ENCODE measurements at places on chromosomes 2 and 18. TPM values are rescaled to one million over a fixed set of nuclear protein-coding genes. Genes with fewer than 3 reads are reported as not detected.
A peak's percentile ranks its signal among the peaks of the same experiment; 100 is the strongest.

ITGA4 gene
- 12.5 TPM for total RNA-seq

GREB1L gene
- 4.4 TPM for total RNA-seq

SLC9A4 gene
- total RNA-seq: not detected

- H3K27me3 ChIP-seq: no peaks in the 10 kb centered on the region
- no peaks in the 10 kb centered on the region for H3K4me1 ChIP-seq
- no peak for DNase-seq
- no peak overlapping the region for H3K4me3 ChIP-seq
- H3K27ac ChIP-seq: no peak overlapping the region
These were observed 150.4 kb downstream of the PIK3C3 start for GRCh38 chr18:42105394-42105793.

- peaks cover 17% of the 10 kb centered on the region for H3K4me1 ChIP-seq
- no peaks in the 10 kb centered on the region for H3K27me3 ChIP-seq
- no peak for DNase-seq
- H3K36me3 ChIP-seq: no peaks in the 10 kb centered on the region
These were observed 79.4 kb upstream of the ZNF532 start for GRCh38 chr18:58785171-58785805.

- no peak overlapping the region for H3K4me3 ChIP-seq
- no peaks in the 10 kb centered on the region for H3K4me1 ChIP-seq
- H3K27me3 ChIP-seq: no peaks in the 10 kb centered on the region
- peak; percentile 72 for DNase-seq
- H3K27ac ChIP-seq: peak overlapping the region; percentile 37
- no peaks in the 10 kb centered on the region for H3K36me3 ChIP-seq
These were observed 228.6 kb upstream of the CHST9 start for GRCh38 chr18:27413495-27414401.

CEP76 gene
- 9.1 TPM for total RNA-seq

DNA sequence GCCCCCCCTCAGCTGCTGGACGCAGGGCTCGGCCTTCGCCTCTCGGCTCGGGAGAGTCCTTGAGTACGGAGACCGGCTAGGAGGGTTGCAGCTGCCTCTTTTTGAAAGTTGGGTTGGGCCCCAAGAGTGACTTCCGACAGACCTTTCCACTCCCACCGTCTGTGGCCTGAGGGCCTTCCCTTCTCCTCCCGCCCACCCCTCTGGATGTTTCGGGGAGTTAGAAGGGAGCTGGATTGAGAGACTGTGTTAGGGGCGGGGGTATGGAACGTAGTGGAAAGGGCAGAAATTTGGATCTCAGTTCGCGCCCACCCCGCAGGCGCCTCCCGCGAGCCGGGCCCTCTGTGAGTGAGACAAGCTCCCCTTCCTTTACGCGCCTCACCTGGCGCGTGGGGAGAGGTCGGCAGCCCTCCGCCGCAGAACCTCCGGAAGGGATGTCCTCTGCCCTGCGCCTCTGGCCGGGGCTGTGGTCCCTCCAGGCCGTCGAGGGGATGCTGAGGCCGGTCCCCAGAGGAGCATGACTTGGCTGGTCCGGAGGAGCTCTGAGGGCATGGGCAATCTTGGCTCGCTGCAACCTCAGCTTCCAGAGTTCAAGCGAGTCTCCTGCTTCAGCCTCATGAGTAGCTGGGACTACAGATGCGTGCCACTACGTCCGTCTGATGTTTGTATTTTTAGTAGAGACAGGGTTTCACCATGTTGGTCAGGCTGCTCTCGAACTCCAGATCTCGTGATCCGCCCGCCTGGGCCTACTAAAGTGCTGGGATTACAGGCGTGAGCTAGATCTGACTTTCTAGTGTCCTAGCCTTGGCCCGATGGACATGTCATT lies 15.9 kb downstream of the C2orf74 start:
- peaks cover 15% of the 10 kb centered on the region for H3K36me3 ChIP-seq
- H3K27ac ChIP-seq: peak overlapping the region; percentile 97
- no peak for DNase-seq
- no peaks in the 10 kb centered on the region for H3K27me3 ChIP-seq

DNA sequence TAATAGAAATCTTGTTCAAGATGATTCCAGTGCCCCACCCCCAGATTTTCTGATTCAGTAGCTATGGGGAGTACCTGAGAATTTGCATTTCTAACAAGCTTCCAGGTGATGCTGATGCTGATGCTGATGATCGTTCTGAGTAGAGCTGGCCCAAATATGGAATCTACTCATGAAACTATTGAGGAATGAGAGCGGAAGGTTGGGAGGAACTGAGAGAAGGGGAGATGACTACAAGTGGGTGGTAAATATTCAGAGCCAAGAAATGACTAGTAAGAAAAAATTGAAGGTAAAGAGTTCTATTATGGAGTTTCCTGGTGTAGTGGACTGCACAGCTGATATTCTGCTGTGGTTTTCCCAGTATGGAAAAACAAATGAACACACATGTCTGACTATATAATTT lies 235.4 kb upstream of the FN1 start:
- H3K36me3 ChIP-seq: no peaks in the 10 kb centered on the region
- no peak overlapping the region for H3K4me3 ChIP-seq
- no peaks in the 10 kb centered on the region for H3K27me3 ChIP-seq
- DNase-seq: no peak

DNA sequence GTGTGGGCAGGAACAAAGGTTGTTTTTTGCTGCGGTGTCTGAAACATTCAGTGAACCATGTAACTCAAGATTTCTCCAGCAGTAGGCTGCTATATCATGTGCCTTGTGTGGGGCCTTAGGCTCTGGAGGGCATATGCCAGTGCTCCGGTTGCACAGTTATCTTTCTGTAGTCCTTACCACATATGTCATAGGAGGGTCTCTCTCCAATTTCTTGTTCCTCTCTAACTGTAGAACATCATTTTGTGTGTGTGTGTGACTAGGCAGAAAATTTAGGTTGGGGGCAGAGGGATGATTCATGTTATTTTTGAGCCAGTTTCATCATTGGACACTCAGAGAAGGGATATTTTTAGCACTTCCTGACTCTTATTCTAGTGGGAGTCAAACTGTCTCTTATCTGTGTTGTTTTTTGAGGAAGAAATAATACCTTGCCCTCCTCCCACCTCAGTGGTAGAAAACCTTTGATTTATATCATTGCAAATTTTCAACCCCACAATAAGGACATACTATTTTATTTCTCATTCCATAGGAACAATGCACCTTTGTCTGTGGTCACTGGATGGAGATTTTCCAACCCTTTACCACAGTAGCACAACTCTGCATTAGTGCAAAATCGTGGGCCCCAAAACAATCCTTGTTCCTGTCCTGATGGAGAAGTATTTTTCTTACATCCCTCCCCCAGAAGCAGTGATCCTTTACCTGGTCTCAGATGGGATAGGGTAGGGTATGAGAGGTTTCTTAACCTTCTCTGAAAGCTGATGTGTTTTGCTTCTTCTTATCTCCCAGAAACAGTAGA lies 113.9 kb downstream of the CCDC74A start:
- no peak overlapping the region for H3K27ac ChIP-seq
- DNase-seq: no peak
- peaks cover 6% of the 10 kb centered on the region for H3K27me3 ChIP-seq
- no peaks in the 10 kb centered on the region for H3K36me3 ChIP-seq
- H3K4me3 ChIP-seq: no peak overlapping the region

- H3K36me3 ChIP-seq: no peaks in the 10 kb centered on the region
- no peak overlapping the region for H3K27ac ChIP-seq
- H3K27me3 ChIP-seq: peaks cover 6% of the 10 kb centered on the region
These were observed 4.9 kb downstream of the STAT4 start for GRCh38 chr2:191145769-191146471.

- H3K4me3 ChIP-seq: no peak overlapping the region
- H3K36me3 ChIP-seq: no peaks in the 10 kb centered on the region
- H3K27me3 ChIP-seq: no peaks in the 10 kb centered on the region
- H3K27ac ChIP-seq: no peak overlapping the region
- no peaks in the 10 kb centered on the region for H3K4me1 ChIP-seq
- no peak for DNase-seq
These were observed 161.4 kb upstream of the KLHL14 start for GRCh38 chr18:32934201-32934600.

GRCh38 chr2:134120733-134121630 lies 132.9 kb upstream of the MGAT5 start:
- H3K4me3 ChIP-seq: peak overlapping the region; percentile 95
- peak; percentile 84 for DNase-seq
- peaks cover 36% of the 10 kb centered on the region for H3K4me1 ChIP-seq
- peak overlapping the region; percentile 94 for H3K27ac ChIP-seq

DNA sequence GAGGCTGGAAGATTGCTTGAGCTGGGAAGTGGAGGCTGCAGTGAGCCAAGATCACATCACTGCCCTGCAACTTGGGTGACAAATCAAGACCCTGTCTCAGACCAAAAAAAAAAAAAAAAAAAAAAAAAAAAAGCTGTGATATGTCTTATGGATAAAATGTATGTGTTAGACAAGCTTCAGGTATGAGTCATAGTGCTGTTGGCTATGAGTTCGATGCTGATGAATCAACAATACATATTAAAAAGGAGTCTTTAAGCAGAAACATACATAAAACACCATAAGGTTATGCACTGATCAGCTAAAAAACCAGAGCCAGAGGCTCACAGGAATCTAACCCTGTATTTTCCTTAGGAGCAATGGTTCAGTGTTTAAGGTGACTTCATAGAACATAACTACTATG lies 332.3 kb downstream of the NCKAP5 start:
- H3K27me3 ChIP-seq: no peaks in the 10 kb centered on the region
- no peak overlapping the region for H3K27ac ChIP-seq
- H3K4me1 ChIP-seq: peaks cover 6% of the 10 kb centered on the region
- H3K36me3 ChIP-seq: no peaks in the 10 kb centered on the region
- no peak for DNase-seq

ALK gene
- 1.5 TPM for total RNA-seq

- no peaks in the 10 kb centered on the region for H3K27me3 ChIP-seq
- H3K4me3 ChIP-seq: no peak overlapping the region
- no peak overlapping the region for H3K27ac ChIP-seq
- no peak for DNase-seq
- no peaks in the 10 kb centered on the region for H3K4me1 ChIP-seq
These were observed 161.1 kb downstream of the EN1 start for GRCh38 chr2:118686346-118686745.

GRCh38 chr2:104340162-104340561 lies 513.8 kb upstream of the POU3F3 start:
- H3K36me3 ChIP-seq: no peaks in the 10 kb centered on the region
- DNase-seq: no peak
- H3K4me1 ChIP-seq: no peaks in the 10 kb centered on the region
- H3K27ac ChIP-seq: no peak overlapping the region
- H3K4me3 ChIP-seq: no peak overlapping the region

DNA sequence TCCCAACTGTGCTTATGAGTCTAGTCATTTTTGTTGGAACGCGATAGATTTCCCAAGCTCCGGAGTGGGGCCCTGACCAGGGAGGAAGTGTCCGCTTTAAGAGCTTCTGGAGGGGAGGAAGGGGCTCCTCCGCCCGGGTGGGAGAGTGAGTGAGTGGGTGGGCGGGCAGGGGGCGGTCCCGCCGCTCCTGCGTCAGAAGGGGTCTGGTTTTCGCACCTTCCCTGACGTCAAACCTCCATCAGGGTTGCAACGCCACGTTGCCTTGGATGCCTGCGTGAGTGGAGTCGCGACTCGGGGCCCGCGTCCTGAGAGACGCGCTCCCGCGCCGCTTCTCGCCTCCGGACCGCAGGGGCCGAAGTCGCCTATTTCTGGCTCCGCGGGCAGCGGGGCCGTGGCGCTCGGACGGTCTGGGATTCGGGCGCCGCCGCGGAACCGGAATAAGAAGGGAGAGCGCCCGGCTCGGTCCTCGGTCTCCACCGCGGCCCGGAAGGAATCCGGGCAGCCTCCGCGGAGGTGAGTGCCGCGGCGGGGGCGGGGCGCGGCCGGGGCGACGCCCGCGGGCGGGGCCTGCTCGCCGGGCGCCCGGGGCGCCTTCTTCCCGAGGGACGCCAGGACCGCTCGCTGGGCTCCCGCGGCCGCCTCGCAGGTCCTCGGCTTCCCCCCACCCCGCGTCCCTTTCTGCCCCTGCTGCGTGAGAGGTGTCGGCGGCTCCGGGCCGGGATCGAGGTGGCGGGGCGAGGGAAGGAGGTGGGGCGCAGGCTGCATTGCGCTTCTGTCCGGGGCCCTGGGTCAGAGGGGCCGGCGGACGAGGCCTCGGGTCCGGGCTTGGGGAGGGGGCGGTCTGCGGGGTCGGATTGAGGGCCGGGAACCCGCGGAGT lies at the start of gene ZDBF2:
Gene ZDBF2, plus strand, starts transcription at position 230 of the 878 bp plus-strand sequence. CDS start 7,187 bp downstream, outside the sequence.
- H3K4me1 ChIP-seq: peaks cover 17% of the 10 kb centered on the region
- H3K27ac ChIP-seq: peak within 1 kb of the TSS; percentile 80
- DNase-seq: peak; percentile 69
- H3K36me3 ChIP-seq: no peaks in the 10 kb centered on the region
- H3K27me3 ChIP-seq: peaks cover 13% of the 10 kb centered on the region

GRCh38 chr18:35514283-35514682 lies 16.5 kb upstream of the INO80C start:
- H3K27me3 ChIP-seq: no peaks in the 10 kb centered on the region
- no peak for DNase-seq
- no peaks in the 10 kb centered on the region for H3K4me1 ChIP-seq
- no peak overlapping the region for H3K4me3 ChIP-seq

- H3K27me3 ChIP-seq: no peaks in the 10 kb centered on the region
- no peak overlapping the region for H3K4me3 ChIP-seq
- no peaks in the 10 kb centered on the region for H3K36me3 ChIP-seq
- peaks cover 8% of the 10 kb centered on the region for H3K4me1 ChIP-seq
- no peak for DNase-seq
These were observed 58.0 kb downstream of the LRRTM1 start for GRCh38 chr2:80246534-80246933.

GRCh38 chr2:101253013-101253702 lies 472 bp downstream of the CNOT11 start:
- H3K27ac ChIP-seq: peak overlapping the region; percentile 88
- H3K27me3 ChIP-seq: no peaks in the 10 kb centered on the region
- DNase-seq: peak; percentile 84
- peaks cover 33% of the 10 kb centered on the region for H3K4me1 ChIP-seq
- H3K4me3 ChIP-seq: peak overlapping the region; percentile 97

SP9 gene
- total RNA-seq: not detected

DNA sequence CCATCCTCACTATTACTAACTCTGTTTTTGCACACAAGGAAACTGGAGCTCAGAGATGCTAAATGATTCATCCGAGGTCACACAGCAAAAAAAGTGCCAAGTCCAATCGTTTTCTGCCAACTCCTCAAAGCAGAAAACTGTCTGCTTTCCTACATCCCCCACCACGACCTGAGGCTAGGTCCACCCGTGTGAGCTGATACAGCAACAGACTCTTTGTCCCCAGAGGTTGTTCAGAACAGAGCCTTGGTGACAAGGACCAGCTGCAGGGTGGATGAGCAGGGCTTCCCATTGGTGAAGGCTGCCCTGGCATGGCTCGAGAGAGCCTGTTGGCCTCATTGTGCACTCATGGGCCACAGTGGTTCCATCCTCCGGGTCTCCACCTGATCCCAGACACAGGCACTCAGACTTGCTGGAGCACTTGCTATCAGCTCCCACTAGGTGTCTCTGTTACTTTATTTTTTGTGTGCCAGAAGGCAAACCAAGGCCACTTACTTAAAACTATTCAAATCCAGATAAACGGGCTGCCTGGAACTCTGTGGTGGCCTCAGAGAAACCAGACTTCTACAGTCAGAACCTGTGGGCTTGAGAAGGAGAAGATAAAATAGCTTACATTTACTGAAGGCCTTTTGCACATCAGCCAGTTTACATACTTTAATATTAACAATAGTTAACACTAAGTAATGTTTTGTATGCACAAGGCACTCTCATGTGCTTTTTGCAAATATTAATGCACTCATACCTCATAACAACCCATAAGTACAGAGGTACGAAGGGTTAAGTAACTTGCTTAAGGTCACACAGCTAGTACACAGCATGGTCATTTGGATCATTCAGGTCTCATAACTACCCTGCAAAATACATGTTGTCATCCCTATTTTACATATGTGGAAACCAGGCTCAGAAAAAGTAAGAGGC lies 62.9 kb upstream of the CTIF start:
- H3K4me3 ChIP-seq: no peak overlapping the region
- no peaks in the 10 kb centered on the region for H3K4me1 ChIP-seq
- H3K27ac ChIP-seq: no peak overlapping the region
